H1 (cell line): ENCODE measurements at places on chromosomes 6 and 20. TPM values are rescaled to one million over a fixed set of nuclear protein-coding genes. Genes with fewer than 3 reads are reported as not detected.

- H3K27ac ChIP-seq: no peak overlapping the region
- DNase-seq: no peak
- H3K27me3 ChIP-seq: no peaks in the 10 kb centered on the region
- H3K4me1 ChIP-seq: no peaks in the 10 kb centered on the region
- no peaks in the 10 kb centered on the region; the same call in 1 of the 2 replicates for H3K36me3 ChIP-seq
- H3K4me3 ChIP-seq: no peak overlapping the region
These were observed 28.7 kb downstream of the FKBP1A start for GRCh38 chr20:1364106-1364505.

DNA sequence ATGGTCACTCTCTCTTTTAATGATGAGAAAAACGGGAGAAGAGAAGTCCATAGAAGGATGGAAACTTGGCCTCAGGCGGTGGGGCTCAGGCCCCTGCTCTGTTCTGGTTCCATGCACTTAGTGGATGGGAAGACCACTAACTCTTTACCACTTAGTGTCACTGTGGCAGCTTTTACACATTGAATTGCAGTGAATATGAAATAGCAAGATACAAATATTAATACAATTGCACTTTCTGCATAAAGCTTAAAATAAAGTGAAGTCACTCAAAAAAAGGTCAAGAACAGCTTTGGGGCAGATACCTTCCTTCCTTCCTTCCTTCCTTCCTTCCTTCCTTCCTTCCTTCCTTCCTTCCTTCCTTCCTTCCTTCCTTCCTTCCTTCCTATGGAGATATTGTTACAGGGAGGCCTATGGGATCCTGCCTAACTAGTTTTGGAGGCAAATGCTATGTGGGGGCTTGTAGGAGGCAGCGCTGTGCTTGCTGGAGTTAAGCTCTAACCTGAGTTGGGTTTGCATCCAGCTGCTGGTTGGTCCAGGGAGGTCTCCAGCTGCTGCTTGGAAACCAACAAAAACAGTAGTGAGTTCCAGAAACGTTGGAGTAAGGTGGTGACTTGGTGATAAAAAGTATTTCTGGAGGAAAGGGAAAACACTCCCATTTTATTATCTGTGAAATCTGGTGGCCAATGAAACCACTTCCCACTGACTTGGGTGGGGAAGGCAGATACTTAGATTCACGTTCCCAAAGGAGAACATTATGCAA, 62.3 kb upstream of the NKX2-2 start:
- no peak overlapping the region for H3K27ac ChIP-seq
- H3K27me3 ChIP-seq: peaks cover 1% of the 10 kb centered on the region
- DNase-seq: no peak
- no peaks in the 10 kb centered on the region; the same call in 1 of the 2 replicates for H3K4me1 ChIP-seq

GRCh38 chr20:1637226-1637625, 17.4 kb upstream of the SIRPB1 start:
- DNase-seq: no peak
- H3K27ac ChIP-seq: no peak overlapping the region
- H3K4me3 ChIP-seq: no peak overlapping the region
- no peaks in the 10 kb centered on the region for H3K27me3 ChIP-seq
- no peaks in the 10 kb centered on the region for H3K4me1 ChIP-seq
- H3K36me3 ChIP-seq: no peaks in the 10 kb centered on the region

DNA sequence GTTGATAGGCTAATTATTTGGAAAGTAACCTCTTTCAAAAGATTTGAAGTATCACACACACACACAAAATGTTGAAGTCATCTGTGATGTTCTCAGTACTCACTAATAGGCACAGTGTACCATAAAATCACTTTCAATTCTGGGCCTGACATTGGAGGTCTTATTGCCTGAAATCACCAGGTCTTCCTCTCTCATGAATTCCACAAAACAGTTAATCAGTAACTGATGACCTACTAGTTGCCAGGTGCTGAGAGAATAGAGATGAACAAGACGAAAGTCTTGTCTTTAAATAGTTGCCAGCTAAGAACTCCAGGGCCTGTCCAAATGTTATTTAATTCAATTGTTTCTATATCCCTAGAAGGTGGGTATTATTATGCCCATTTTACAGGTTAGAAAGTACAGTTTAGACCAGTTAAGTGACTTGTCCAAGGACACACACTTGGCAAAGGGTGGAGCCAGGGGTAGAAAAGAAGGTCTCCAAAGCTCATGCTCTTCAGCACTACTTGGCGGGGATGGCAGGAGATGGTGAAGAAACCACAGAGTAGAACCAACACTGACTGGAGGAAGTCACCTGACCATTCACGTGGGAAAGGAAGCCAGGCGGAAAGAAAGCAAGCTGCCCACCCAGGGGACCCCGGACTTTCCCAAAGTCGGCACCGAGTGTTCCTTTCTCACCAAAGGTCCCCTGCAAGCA, 116.4 kb downstream of the KIF6 start:
- no peaks in the 10 kb centered on the region for H3K27me3 ChIP-seq
- H3K4me1 ChIP-seq: peaks cover 2% of the 10 kb centered on the region; the same call in 1 of the 2 replicates
- no peak overlapping the region for H3K4me3 ChIP-seq
- no peaks in the 10 kb centered on the region for H3K36me3 ChIP-seq
- no peak overlapping the region for H3K27ac ChIP-seq
- DNase-seq: no peak

DNA sequence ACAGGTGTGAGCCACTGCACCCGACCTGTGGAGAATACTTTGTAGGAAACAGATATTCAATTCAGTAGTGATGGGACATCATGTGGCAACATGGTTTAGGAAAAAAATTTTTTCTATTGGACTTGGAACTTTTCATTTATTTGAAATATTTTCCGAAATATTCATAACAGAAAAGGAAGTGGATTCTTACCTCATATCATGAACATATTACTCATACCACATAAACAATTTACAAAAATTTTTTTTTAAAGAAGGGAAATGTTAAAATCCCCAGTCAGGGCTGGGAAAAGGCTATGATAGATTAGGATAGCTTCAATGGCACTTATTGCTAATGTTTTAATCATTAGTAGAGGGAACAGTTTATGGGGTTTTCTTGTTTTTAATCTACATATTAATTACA, 6.8 kb upstream of the ALDH8A1 start:
- no peaks in the 10 kb centered on the region for H3K4me1 ChIP-seq
- H3K27ac ChIP-seq: no peak overlapping the region
- no peaks in the 10 kb centered on the region for H3K27me3 ChIP-seq
- peaks cover 6% of the 10 kb centered on the region; the same call in 1 of the 2 replicates for H3K36me3 ChIP-seq
- no peak for DNase-seq

- H3K4me3 ChIP-seq: no peak overlapping the region
- H3K4me1 ChIP-seq: no peaks in the 10 kb centered on the region
- no peak for DNase-seq
- no peaks in the 10 kb centered on the region for H3K27me3 ChIP-seq
- H3K36me3 ChIP-seq: peaks cover 11% of the 10 kb centered on the region
These were observed 45.7 kb downstream of the MAP3K7 start for GRCh38 chr6:90541221-90541620.

GRCh38 chr6:1255636-1256365, 56.1 kb upstream of the FOXQ1 start:
- H3K4me3 ChIP-seq: no peak overlapping the region
- no peaks in the 10 kb centered on the region for H3K27me3 ChIP-seq
- no peaks in the 10 kb centered on the region for H3K36me3 ChIP-seq

- H3K4me3 ChIP-seq: no peak overlapping the region
- H3K36me3 ChIP-seq: peaks cover 4% of the 10 kb centered on the region
- H3K27me3 ChIP-seq: no peaks in the 10 kb centered on the region
- H3K27ac ChIP-seq: no peak overlapping the region
These were observed 47.1 kb downstream of the ELMO2 start for GRCh38 chr20:46359233-46359751.

GRCh38 chr20:33262658-33263065, 20.4 kb upstream of the BPIFB1 start:
- no peak overlapping the region for H3K4me3 ChIP-seq
- no peak overlapping the region for H3K27ac ChIP-seq
- no peaks in the 10 kb centered on the region for H3K4me1 ChIP-seq
- no peak for DNase-seq

GRCh38 chr6:5990786-5991185, 15.9 kb downstream of the NRN1 start:
- no peak for DNase-seq
- H3K27me3 ChIP-seq: peaks cover 50% of the 10 kb centered on the region
- H3K36me3 ChIP-seq: no peaks in the 10 kb centered on the region
- no peak overlapping the region for H3K27ac ChIP-seq
- H3K4me1 ChIP-seq: peaks cover 8% of the 10 kb centered on the region

The CRISP3 gene
- not detected in 2 replicates for total RNA-seq

The CHRNA4 gene
- total RNA-seq: 2.7 and 5.7 TPM in 2 replicates

The AGER gene
- 9.6 and 10.9 TPM in 2 replicates for total RNA-seq
